ENCODE measurements at places on chromosomes 12 and 14.
A peak's percentile ranks its signal among the peaks of the same experiment; 100 is the strongest.

DNA sequence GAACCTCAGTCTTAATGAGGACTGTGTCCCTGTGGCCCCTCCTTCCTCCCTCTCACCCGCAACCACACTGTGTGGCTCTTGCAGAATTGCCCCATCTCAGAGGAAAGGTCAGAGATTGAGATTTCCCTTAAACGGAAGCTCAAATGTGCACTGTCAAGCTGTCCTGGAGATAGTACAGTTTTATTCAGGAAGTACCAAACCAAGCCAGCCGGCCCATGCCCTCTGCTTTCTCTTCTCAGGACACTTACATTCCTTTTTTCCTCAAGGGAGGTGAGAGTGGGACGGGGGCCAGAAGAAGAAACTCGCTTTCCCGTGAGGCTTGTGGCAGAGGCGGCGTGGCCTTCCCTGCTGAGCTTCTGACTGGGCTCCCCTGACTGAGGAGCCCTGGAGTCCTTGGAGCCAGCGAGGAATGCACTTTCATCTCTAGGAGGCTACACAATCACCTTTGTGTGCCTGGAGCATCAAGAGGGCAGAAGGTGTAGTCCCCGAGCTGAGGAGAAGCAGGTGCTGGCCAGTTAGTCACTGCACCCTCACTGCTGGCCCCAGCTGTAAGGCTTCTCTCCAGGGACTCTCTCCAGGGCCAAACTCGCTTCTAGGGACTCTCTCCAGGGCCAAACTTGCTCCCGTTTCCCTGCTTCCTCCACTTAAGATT is 24.1 kb upstream of the ATP2A2 start:
- no peak for DNase-seq

GRCh38 chr14:104387022-104388010 is 192.2 kb upstream of the C14orf180 start:
- DNase-seq = no peak

- no peak for DNase-seq
These were observed 17.3 kb downstream of the ARID4A start for GRCh38 chr14:58315606-58316005.

DNA sequence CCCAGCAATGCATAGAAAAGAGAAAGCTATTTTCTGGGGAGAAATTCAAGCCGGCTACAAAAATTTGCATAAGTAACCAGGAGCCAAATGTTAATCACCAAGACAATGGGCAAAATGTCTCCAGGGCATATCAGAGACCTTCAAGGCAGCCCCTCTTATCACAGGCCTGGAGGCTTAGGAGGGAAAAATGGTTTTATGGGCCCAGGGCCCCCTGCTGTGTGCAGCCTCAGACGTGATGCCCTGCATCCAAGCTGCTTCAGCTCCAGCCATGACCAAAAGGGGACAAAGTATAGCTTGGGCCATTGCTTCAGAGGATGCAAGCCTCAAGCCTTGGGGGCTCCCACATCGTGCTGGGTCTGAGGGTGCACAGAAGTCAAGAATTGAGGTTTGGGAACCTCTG is 15.8 kb downstream of the TMEM233 start:
- no peak for DNase-seq

- no peak for DNase-seq
These were observed 51.7 kb downstream of the ATP23 start for GRCh38 chr12:57993030-57993429.

- DNase-seq = no peak
These were observed 18.5 kb downstream of the MEG3 start for GRCh38 chr14:100844421-100844820.

GRCh38 chr12:88665071-88665470 is 84.8 kb upstream of the KITLG start:
- DNase-seq = no peak

DNA sequence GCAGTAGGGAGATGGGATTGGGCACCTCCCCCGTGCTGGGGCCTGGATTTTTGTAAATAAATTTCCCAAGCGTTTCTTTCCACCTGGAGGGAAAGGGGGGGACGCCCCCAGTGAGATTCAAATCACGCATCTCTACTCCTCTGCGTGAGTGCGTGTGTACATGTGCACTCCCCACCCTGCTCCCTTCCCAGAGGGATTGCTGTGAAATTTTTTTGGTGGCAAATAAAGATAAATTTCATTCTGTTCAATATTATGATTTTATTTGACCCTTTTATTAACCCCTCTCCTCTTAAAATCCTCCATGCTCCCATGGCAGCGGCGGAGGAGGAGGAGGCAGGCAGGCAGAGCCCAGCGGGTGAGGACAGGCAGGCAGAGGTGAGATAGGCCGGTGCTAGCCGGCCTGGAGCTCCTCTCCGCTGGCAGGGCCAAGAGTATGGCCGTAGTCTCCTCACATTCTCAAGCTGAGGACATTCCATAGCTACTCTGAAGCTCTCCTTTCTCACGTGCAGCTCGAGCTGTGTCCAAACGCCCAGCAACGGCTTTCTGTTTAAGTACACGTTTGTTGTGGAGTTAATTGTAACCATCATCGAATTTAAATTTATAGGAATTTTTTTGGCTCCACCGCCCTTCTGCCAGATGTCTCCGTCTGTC is 1.5 kb upstream of the HOTAIR start:
- DNase-seq = no peak

DNA sequence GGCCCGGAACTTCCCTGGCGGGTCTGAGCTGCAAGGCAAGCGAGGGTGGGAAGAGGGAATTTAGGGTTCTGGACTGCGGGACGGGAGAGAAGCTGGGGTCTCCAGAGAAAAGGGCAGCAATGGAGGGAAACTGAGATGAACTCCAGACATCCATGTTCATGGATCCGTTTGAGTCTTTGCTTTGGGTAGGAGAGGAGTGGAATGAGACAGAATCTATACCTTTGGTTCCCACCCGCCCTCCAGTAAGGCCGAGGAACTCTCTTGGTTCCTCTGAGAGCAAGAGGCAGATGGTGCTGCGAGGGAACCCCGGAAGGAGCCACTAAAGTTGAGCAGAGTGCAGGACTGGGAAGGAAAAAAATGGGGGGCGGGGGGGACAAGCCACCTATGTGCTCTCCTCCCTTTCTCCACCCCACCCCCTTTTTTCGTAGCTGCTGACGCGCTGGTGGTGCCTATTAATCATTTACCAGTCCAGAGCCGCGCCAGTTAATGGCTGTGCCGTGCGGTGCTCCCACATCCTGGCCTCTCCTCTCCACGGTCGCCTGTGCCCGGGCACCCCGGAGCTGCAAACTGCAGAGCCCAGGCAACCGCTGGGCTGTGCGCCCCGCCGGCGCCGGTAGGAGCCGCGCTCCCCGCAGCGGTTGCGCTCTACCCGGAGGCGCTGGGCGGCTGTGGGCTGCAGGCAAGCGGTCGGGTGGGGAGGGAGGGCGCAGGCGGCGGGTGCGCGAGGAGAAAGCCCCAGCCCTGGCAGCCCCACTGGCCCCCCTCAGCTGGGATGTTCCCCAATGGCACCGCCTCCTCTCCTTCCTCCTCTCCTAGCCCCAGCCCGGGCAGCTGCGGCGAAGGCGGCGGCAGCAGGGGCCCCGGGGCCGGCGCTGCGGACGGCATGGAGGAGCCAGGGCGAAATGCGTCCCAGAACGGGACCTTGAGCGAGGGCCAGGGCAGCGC is 1.2 kb downstream of the SSTR1 start:
- DNase-seq = no peak

GRCh38 chr12:91256411-91256810 is 73.8 kb upstream of the DCN start:
- no peak for DNase-seq

DNA sequence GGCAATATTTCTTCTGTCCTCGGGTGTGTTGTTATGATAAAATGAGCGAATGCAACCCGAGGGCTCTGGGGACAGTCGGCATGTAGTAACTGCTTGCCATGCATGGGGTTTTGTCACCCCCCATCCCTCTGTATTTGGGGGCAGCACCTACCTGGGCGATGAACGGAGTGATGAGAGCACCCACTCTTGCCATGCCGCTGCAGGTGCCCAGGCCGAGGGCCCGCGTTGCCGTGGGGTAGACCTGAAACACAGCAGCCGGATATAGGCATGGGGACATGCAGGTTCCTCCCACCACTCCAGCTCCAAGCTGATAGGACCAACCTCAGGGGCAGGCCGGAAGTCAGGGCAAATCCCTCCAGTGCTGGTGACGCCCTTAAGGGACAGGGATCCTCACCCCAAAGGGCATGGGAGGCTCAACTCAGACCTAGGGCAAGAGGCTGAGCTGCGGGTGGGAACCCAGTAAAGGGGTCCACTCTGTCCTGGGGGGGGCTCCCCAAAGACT is 35.8 kb downstream of the DAO start:
- no peak for DNase-seq

DNA sequence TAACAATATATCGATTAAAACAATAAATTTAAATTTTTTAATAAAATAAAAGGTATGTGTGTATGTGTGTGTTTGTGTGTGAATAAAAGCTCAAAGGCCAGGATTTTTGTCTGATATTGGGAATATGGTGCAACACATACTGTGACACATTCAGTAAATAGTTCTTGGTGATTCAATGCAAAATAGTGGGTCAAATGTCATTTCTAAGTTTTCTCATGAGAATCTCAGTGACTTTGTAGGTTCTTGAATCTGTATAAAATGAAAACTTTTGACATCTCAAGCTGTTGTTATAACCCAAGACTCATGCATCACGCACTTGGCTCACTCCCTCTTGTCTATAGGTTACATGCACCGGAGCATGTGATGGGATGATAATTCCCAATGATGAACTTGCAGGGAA is 16.2 kb upstream of the MED6 start:
- no peak for DNase-seq

DNA sequence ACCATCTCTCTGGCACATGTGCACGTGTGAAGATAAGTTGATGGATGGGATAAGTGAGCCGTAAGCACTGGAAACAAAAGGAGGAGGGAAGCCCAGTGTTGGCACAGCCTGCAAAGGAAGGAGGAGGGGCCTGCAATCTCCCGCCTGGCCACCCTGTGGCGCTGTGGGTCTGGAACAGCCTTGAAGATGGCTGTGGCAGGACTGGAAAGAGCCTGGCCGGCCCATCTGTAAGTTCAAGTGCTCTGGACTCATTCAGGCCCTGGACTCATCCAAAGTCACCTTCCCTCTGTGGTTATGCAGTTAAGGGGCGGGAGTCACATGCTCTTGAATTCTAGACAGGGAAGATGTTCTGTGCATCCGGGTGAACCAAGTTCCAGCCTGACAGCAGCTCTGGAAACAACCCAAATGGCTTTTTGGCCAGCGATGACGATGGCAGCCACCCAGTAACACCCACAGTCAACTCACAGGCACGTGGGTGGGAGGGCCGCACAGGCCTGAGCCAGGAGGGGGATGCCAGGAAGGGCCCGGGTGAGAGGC is 50.4 kb downstream of the CHGA start:
- DNase-seq = peak; percentile 39

GRCh38 chr14:90691627-90692026 is 124.6 kb downstream of the TTC7B start:
- DNase-seq = no peak

- no peak for DNase-seq
These were observed 11.9 kb downstream of the GPR68 start for GRCh38 chr14:91232603-91233002.

- no peak for DNase-seq
These were observed 602.8 kb downstream of the ALG10 start for GRCh38 chr12:34625116-34625515.

- no peak for DNase-seq
These were observed 773 bp downstream of the A2M start for GRCh38 chr12:9114946-9115345.

GRCh38 chr14:101195309-101195901 is 291.9 kb upstream of the RTL1 start:
- no peak for DNase-seq

- no peak for DNase-seq
These were observed 4.2 kb downstream of the GSG1 start for GRCh38 chr12:13099066-13099843.

- no peak for DNase-seq
These were observed 151.7 kb downstream of the NUAK1 start for GRCh38 chr12:105986779-105987684.

DNA sequence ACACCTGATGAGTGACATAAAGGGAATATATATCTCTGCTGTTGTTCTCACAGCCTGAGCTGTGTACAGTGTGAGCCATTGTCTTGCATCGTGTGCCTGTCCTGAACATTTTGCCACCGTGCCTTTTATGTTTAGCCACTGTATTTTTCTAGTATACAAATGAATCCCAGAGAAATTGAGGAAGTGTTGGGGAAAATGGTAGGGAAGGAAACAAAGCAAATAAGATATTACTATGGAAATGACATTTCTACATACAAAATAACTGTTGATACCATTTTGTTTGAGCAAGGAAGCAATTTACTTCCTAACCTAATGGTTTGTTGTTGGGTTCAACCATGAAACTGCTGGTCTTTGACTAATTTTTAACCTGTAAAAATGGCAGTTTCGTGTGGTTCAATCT is 5.5 kb downstream of the PSMA6 start:
- no peak for DNase-seq

DNA sequence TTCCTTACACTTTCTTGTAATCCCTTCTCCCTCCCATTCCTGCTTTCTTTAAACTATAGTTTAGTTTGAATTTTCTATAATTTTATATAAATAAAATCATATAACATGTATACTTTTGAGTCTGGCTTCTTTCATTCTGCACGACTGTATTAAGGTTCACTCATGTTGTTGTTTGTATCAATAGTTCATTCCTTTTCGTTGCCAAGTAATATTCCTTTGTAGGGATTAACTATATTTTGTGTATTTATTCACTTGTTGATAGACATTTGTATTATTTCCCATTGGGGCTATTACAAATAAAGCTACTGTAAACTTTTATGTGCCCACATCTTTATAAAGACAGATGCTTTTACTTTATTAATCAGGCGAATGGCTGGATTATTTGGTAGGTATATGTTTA is 39.4 kb upstream of the TBC1D15 start:
- DNase-seq = no peak

DNA sequence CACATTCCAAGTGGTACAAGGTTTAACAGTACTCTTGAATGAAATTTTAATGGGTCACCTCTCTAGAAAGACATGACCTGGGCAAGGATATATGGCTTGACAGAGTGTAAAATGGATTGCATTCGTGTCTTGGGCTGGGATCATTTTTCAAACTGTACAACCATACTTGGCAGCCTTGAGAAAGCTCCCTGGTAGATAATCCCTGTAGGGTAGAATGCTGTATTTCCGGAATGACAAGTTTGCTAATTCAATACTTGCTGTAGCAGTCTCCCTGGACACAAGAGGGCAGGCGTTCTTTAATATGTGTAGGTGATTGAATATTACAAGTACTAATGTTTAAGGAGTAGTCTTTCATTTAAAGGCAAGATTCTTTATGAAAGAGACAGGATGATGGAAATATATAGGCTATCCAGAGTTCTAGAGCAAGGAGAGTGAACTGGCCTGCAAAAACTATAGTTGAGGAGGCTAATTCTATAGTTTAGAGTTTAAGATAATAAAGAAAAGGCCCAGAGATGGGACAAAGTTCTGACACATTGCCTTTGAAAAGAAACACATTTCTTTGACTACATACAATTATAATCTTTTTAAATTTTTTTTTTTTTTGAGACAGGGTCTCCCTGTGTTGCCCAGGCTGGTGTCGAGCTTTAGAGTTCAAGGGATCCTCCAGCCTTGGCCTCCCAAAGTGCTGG is 53.4 kb downstream of the PLBD1 start:
- DNase-seq = peak; percentile 53

Measured in NCI-H146 (cell line).